ENCODE measurements at places on chromosomes 2 and 18.

DNA sequence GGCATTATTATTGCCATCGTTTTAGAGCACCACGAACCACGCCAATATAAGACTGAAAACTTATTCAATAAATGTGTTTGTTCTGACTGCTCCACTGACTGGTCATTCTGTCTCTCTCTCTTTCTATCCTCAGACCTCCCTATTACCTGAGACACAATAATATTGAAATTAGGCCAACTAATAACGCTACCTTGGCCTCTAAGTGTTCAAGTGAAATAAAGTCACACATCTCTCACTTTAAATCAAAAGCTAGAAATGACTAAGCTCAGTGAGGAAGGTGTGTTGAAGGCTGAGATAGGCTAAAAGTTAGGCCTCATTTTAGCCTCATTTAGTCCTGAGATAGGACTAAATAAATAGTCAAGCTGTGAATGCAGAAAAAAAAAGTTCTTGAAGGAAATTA lies 38.8 kb downstream of the G6PC2 start:
- no peak for DNase-seq

DNA sequence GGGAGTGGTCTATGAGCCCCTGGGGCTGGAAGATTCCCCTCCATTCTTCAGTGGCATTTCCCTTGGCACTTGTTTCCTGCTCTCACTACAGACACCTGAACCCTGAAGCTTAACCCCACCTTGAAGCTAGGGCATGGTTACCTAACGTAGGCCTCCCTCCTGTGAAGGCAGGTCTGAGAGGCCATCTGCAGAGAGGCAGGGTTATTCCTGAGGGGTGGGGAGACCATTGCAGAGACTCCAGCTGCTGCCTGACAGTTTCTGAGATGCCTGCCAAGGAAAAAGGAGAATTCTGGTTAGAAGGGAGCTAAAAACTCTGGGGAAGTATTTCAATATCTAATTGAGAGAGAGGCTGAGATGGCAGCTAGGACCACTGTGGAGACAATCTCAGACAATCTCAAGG lies 119.3 kb upstream of the NDUFV2 start:
- no peak for DNase-seq

DNA sequence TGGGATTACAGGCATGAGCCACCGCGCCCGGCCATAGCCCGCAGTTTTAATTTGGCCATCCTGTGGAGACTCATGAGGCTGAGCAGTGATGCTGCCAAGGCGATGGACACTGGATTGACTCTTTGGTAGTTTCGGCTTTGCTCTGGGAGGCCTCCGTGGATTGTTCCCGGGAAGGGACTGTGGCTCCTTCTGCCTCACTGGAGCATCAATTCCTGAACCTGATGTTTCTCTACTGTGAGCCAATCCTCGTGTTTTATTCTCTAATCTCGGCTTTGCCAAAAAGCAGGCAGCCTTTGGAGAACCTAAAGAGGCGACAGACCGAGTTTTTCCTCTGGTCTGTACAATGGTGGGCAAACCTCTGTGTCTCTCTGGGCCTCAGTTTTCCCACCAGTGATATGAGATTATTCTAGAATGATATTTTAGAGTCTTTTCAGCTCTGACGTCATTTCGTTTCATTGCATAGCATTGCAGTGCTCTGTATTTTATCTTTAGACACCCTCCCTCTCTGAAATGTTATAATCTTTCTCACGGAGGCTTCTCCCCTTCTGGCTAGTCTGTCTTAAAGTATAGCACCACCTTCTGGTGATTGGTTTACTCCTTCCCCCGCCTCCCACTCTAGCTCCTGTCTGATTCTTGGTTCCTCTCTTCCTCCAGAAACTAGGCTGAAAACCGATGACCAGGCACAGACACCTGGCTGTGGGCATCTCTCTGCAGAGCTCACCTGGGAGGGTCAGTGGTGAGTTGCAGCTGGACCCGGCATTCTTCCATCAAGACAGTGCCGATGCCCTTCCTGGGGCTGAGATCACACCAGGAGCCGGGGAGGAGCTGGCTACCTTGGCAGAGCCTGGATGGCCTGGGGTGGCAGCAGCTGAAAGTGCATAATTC lies 341.3 kb downstream of the MYCN start:
- DNase-seq: no peak

DNA sequence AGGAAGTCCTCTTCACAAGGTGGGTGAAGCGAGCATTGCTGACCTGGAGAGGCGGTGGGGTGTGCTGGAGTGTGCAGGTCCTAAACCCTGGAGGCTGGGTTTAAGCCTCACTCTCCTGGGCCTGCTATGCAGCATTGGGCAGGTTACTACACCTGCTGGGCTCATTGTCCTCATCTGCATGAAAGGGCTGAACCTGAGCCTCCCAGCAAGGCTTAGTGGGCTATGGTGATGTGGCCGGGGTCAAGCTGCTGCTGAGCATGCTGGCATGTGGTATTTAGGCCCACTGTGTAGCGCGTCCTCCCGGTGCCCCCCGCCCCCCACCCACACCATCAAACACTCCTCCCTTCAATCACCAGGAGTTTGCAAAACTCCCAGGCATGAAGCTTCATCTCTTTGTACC lies 37.3 kb downstream of the INHBB start:
- no peak for DNase-seq

- DNase-seq: no peak
These were observed 331.5 kb downstream of the HRH4 start for GRCh38 chr18:24791751-24792545.

DNA sequence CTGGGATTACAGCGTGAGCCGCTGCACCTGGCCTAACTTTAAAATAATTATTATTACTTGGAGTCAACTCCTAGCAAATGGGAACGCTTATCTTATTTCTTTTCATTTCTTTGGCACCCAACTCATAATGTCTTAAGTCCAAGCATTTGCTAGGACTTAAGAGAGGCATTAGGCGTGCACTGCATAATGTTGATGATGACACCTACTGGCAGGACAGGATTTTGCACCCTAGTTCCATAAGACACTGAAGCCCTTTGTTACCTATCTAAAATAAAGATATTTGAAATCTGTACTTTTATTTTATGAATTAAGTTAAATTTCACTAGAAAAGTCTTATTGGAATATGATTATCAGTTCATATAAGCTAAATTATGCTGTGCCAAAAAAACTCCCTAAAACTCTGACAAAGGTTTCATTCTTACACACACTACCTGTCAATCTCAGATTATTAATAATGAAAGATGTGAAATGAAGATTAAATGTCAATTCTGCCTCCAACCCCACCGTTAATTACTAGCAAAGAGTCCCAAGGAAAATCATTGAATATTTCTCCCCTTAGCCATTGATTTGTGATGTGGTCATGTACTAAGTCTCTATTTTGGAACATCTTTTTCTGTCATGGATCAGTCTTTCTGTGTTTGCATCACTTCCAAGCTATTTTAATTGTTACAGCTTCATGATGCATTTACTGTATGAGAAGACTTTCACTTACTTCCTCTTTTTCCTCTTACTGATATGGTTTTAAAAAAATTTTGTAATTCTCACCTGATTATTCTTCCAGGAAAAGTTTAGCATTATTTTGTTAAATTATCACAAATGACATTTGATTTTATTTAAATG lies 12.7 kb upstream of the CDH2 start:
- DNase-seq: no peak

DNA sequence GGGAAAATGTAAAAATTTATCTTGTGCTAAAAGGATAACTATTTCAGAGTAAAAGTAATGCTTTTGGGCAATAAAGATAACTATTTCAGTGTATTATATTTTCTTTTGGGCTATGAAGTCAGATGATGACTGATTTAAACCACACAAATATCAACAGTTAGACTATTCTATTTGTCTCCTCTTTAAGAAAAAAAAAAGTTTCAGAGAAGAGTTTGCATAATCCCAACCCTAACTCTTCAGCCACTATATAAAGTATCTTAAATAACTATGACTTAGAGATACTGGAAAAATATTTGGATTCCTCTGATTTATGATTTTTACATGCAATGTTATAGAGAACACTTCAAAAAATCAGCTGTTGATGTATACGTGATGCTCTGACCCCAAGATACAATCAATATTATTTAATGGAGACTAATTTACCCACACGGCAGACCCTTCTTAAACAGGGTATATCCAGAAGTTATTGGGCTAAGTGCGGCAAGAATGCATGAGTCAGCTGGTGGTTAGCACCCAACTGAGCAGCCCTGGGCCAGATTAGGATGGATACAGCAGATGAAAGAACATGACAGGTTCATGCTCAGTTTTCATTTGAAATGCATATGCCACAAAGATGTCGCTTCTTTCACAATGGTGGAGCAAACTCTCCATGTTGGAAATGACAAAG lies 279.0 kb downstream of the AFF3 start:
- no peak for DNase-seq

GRCh38 chr2:234694244-234695013 lies 197.5 kb upstream of the ARL4C start:
- no peak for DNase-seq

DNA sequence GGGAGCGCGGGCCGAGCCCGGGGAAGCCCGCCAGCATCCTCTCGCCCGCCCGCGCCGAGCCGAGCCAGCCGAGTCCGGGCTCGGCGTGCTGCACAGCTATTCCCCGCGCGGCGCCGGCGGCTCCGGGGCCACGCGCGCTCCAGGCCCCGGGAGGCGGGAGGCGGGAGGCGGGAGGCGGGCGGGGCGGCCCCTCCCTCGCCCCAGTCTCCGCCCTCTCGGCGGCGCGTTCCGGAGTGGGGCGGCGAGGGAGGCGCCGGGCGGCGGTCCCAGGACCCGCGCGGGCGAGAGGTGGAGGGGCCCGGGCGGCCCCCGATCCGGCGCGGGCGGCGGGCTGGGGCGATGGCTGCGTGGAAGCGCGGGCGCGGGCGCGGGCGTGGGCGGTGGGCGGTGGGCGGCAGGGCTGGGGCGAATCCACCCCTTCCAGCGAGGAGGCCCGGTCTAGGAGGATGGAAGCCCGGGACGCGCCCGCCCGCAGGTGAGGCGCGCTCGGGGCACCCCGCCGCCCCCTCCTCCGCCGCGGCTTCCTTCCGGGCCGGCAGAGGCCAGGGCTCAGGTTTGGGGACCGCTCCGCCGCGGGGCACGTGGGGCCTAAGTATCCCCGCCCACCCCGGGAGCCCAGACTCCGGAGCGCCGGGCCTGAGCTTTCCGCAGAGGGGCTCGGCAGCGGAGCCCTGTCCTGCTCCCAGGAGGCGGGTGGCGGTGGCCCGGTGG lies at the start of gene ADCY3:
Gene ADCY3 (minus strand): TSS at position 140 of the 711 bp plus-strand sequence. CDS start 1,250 bp downstream, outside the sequence.
- DNase-seq: no peak

DNA sequence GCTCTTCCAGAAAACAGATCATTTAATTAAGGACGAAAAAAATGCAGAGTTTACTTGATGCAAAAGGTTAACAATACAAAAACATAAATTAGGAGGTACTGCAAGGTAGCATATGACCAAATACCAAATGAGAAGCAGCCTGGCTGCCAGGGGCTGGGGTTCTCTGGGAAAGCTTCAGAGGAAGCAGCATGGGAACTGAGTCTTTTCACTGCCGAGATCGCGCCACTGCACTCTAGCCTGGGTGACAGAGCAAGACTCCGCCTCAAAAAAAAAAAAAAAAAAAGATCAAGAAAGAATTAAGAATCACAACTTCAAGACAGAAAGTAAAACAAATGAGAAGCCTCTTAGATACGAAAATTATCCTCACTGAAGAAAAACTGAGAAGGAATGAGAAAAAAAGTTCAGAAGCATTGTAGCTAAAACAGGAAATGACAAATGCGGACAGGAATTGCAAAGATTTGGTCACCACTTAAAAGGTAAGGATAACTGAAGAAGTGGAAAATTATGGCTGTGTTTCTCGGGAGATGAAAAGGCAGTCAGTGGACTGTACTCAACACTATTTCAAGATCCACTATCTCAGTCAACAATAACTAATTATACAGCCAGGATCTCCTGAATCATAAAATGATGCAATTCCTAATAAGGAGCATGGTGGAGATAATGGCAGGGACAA lies 4.3 kb downstream of the SEPTIN10 start:
- DNase-seq: no peak

DNA sequence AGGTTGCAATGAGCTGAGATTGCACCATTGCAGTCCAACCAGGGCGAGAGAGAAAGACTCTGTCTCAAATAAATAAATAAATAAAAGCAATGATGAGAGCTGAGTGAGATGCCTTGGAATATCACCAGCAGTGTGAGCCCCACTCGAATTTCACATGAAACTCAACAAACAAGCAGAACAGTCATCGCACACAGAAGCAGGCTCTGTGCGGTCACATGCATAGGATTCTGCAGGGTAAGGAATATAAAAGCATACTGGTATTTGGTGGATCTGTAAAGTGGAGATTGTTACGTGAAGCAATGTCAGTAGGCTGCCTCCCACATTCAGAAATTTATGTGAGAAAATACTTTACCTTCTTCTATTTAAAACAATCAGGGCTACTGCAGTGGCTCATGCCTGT lies 18.0 kb upstream of the AP1S3 start:
- DNase-seq: no peak

- DNase-seq: no peak
These were observed 775.4 kb downstream of the TSN start for GRCh38 chr2:122530814-122531213.

DNA sequence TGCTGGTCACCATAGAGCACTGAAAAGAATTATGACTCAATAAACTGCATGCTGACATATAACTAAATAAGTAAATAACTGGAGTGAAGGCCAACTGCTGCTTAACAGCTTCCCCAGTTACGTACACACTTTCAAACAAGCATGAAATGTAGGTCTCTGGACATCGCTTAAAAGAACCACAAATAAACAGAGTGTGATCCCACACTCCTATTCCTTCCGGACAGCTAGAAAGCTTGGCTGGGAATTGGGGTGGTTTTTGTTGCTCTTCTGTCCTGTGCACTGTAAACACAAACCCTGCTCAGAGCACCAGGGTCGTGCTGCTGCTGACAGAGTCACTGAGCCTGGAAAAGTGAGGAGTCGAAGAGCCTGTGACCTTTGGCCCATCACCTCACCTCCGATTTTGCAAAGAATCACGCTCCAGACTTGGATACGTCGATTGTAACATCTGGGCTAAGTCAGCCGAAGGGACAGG lies 162.7 kb upstream of the NT5C1B start:
- no peak for DNase-seq

DNA sequence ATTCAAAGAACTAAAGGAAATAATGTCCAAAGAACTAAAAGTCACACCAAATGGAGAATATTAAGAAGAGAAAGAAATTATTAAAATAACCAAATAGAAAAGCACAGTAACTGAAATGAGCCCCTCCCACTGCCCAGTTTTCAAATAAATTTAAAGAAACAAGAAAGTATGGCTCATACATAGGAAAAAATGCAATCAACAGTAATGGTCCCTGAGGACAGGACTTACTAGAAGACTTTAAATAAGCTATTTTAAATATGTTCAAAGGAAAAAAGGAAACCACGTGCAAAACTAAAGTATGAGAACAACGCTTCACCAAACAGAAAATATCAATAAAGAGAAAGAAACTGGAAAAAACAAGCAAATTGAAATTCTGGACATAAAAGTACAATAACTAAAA lies 58.9 kb downstream of the TMEM131 start:
- no peak for DNase-seq

- peak; percentile 81 for DNase-seq
These were observed 679 bp downstream of the PTMA start for GRCh38 chr2:231708773-231709635.

- DNase-seq: no peak
These were observed 211.1 kb downstream of the PTPRM start for GRCh38 chr18:7778181-7778580.

GRCh38 chr2:7083580-7084509 lies 166.6 kb downstream of the RNF144A start:
- no peak for DNase-seq
